Thoracic aorta (tissue), 2 donors: ENCODE measurements at places on chromosomes 16 and 17. TPM values are rescaled to one million over a fixed set of nuclear protein-coding genes. Genes with fewer than 3 reads are reported as not detected.

Gene MYLK3
- total RNA-seq = 3.0 TPM

Gene CYGB
- 8.3 TPM for total RNA-seq

Gene GDPD3
- 6.0 TPM for total RNA-seq

DNA sequence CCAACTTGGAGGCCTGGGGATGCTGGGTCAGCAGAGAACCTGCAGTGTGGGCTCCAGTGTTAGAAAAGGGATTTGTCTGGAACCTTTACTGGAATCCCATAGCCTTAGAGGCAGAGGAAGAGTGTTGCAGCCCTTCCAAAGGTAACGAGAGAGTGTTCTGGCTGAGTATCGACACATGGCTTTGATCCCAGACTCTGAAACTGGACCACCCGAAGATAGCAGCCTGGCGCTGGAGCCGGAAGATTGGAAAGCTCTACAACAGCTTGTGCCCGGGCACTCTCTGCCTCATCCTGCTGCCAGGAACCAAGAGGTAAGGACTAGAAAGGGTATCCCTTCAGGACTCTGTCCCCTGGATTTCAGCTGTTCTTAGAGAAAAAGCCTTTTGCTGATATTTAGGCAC, 39.7 kb downstream of the REXO5 start:
- no peaks in the 10 kb centered on the region for H3K36me3 ChIP-seq
- no peak overlapping the region for H3K4me3 ChIP-seq
- DNase-seq = no peak
- no peak overlapping the region for H3K27ac ChIP-seq
- H3K27me3 ChIP-seq = no peaks in the 10 kb centered on the region

GRCh38 chr17:69761011-69761410, 314.0 kb upstream of the KCNJ16 start:
- H3K27ac ChIP-seq = peak overlapping the region; percentile 12
- no peaks in the 10 kb centered on the region for H3K27me3 ChIP-seq
- no peak for DNase-seq
- H3K4me1 ChIP-seq = peaks cover 9% of the 10 kb centered on the region
- H3K36me3 ChIP-seq = no peaks in the 10 kb centered on the region

DNA sequence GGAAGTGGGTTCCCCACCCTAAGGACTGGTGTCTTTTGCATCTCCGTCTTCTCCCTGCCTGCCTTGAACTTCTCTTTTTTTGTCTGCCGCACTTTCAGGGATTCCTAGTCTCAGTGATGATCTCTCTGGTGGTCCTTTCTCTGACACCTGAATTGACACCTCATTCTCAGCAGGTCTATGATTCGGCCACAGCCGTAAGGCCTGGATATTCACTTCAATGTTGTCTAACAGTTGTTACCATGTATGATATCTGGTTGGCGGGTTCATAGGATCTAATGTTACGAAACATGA, 25.1 kb upstream of the SLC47A1 start:
- H3K4me3 ChIP-seq = peak overlapping the region; percentile 95
- peaks cover 2% of the 10 kb centered on the region for H3K4me1 ChIP-seq
- H3K27ac ChIP-seq = peak overlapping the region; percentile 96
- H3K36me3 ChIP-seq = no peaks in the 10 kb centered on the region
- H3K27me3 ChIP-seq = no peaks in the 10 kb centered on the region
